ENCODE measurements at places on chromosomes 16 and 17. TPM values are rescaled to one million over a fixed set of nuclear protein-coding genes. Genes with fewer than 3 reads are reported as not detected.

CHD9NB gene
- total RNA-seq = 0.13 TPM

RUNDC3A gene
- not detected for total RNA-seq

AGRP gene
- total RNA-seq = not detected

GJC1 gene
- total RNA-seq = 5.4 TPM

NPB gene
- total RNA-seq = 1.1 TPM

COL1A1 gene
- total RNA-seq = 6.2 TPM

KRTAP16-1 gene
- total RNA-seq = not detected

TMEM94 gene
- total RNA-seq = 58.6 TPM
